ENCODE measurements at places on chromosomes 11 and 22.

GRCh38 chr11:88313441-88313840, 24.1 kb downstream of the CTSC start:
- DNase-seq, result no peak

DNA sequence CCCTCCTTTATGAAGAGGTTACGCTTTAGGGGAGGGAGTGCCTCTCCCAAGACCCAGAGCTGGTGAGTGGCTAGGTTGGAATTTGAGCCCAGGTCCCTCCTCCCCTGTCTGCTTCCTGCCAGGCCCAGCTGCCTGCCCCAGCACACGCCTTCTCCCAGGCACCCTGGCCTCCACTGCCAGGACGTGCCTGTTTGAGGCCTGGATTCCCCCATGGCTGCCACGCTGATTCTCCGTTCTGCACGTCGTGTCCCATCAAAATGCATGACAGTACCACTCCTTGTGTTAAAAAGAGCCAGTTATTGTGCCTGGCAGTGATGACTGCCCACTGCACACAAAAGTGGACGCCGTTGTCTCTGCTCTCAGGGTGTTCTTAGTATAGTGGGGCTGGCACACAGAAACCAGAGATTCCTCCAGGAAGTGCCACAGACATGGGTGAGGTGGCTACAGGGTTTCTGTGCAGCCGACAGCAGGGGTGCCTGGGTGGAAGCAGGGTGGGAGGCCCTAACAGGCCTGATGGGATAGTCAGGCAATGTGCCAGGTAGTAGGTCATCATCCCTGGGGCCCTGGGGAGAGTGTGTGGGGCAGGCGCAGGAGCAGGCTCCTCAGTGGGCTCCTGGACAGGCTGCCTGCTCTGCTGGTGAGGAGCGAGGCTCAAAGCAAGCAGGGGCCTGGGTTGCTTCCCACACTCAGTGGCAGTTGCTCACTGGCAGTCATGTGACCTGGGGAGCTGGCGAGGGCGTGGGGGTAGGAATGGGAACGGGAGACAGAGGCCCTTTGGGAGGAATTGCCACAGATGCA, 24.2 kb downstream of the MED15 start:
- DNase-seq, result peak; percentile 94

DNA sequence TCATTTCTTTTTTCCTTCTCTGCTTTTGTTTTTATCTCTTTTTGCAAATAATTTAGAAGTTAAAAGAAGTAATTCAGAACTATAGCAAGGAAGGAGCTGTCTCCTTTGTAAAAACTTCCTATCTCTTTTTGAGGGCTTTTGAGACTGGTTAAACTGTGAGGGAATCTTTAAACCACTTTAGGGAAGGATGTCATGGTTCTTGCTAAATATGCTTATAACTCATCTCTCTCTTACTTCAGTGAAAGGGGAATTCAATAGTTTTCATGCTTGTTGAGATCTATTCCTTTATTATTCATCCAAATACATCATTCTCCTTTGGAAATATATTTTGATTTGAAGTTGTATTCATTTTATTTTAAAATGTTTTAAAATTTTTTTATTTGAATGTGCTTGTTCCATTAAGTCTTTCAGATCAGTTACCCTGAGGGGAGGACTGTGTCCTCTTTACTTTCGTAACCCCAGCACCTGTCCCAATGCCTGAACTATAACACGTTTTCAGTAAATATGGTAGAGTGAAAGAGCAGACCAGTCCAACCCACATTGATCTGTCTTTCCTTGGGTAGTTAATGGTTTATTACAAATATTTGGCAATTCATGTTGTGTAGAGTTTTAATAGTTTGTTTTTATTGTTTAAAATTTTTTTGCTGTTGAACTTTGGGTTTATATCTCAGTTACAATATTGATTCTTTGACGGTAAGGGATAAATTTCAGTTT, 27.5 kb downstream of the AMOTL1 start:
- DNase-seq, result no peak

GRCh38 chr11:119791701-119792151, 62.7 kb upstream of the NECTIN1 start:
- DNase-seq, result peak; percentile 40

DNA sequence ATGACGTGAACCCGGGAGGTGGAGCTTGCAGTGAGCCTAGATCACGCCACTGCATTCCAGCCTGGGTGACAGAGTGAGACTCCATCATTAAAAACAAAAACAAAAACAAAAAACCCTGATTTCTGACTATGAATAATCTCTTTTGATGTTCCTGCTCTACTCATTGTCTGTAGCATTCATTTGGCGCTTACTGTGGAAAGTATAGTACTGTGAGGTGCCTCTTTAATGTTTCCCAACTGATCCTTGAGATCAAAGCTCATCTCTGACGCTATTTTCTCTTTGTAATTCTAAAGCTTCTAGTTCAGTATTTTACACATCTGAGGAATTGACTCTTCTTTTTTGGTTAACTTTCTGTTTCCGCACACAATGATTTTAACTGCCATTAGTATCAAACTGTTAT, 60.0 kb downstream of the GRK3 start:
- DNase-seq, result no peak

DNA sequence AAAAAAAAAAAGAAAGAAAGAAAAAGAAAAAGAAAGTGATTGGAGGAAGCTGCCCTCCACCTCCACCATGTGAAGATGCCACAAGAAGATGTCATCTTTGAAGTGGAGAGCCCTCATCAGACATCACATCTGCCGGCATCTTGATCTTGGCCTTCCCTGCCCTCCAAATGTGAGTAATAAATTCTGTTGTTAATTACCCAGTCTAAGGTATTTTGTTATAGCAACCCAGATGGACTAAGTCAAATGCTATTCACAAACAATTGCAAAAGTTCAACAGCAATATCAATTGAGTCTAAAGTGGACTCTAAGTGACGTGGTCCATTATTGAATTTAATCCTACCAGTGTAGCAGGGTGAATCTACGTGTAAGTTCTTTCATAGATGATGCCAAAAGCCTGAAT, 55.9 kb upstream of the NUP160 start:
- peak; percentile 52 for DNase-seq

DNA sequence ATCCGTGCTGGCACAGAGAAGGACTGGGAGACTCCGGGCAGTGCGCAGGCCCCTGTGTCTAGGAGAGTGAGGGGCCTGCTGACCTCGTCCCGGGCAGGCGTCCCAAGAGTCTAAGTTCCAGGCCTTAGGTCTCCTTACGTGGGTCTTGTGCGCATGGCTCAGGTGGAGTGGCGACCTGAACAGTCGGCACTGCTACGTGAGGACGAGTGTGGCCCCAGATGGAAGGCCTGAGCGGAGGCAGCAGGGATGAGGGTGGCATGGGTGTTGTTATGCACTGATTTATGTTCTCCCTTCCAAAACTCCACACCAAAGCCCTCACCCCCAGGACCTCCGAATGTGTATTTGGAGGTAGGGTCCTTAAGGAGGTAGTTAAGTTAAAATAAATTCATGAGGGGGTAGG, 20.7 kb upstream of the SEPTIN5 start:
- DNase-seq, result no peak
